ENCODE measurements at places on chromosomes 2 and 18. TPM values are rescaled to one million over a fixed set of nuclear protein-coding genes. Genes with fewer than 3 reads are reported as not detected.

The ALPI gene
- not detected for total RNA-seq

The RBBP8 gene
- 9.8 TPM for total RNA-seq

The PLA2R1 gene
- 1.7 TPM for total RNA-seq

The PNO1 gene
- 11.8 TPM for total RNA-seq
